ENCODE measurements at places on chromosomes 2 and 18.

DNA sequence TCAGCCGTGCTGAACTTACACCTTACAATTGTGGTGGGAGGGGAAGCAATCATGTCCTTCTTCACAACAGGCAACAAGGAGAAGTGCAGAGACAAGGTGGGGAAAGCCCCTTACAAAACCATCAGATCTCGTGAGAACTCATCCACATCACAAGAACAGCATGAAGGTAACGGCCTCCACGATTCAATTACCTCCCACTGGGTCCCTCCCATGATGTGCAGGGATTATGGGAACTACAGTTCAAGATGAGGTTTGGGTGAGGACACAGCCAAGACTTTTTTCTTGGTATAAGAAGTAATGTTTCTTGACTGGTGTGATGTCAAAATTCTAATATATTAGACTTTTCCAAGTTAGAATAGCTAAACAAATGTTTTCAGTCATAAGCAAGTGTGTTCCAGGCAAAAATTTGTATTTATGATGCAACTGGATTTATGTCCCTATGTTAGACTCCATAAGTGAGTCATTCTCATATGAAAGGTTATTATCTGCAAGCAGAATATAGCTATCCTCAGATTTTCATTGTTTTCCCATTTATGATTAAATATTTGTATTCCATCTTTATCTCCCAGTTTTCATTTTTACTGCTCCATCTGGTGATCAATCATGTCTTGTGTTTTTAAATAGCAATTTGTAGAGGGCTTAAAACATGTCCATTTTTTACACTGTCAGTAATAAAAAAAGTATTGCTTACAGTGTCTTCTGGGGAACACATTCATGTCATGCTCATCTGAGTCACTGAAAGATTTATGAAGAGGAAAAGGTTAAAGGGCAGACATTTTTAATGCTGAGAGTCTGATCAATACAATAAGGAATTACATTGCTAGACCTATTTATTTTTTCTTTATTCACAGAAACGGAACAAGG, 995.2 kb upstream of the CDH2 start:
- DNase-seq: no peak

GRCh38 chr2:161796192-161796591, 172.0 kb downstream of the SLC4A10 start:
- no peak for DNase-seq

DNA sequence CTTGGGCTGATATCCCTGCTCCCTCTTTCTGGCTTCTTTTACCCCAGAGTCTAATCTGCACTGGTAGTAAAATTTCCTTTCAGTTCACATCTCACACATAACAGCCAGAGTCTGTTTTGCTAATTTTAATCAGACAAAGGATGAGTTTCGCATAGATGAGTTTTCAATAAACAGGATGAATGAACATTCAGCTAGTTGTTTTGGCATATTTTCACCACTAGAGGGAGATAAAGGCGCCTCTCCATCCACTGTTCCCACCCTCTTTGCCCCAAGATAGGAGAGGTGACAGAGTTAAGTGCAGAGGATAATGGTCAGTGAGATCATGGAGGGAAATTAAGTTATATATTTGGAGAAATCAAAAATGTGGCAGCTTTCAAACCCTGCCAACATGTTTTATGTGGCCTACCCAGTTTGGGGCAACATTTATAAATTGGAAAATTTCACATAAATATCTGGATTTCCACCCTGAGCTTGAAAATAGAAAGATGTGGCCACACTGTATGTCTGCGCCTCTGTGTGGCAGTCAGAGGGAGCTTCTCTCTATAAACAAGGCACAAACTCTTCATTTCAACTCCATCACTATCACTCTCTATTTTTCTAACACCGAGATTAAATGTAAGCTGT, 48.5 kb upstream of the DTNA start:
- no peak for DNase-seq

GRCh38 chr2:24793761-24794435, 673 bp downstream of the CENPO start:
- DNase-seq: no peak

- DNase-seq: no peak
These were observed 638 bp downstream of the RPS7 start for GRCh38 chr2:3575534-3576262.

GRCh38 chr2:241545523-241546473, 12.7 kb upstream of the BOK start:
- DNase-seq: no peak

- DNase-seq: no peak
These were observed 63.9 kb downstream of the PRKRA start for GRCh38 chr2:178386986-178387597.

Measured in stimulated activated CD8-positive, alpha-beta memory T cell treated with anti-CD3 and anti-CD28 coated beads, Interleukin-2, amount 100 ng/mL, for 1 hour (primary cell).